CD4-positive, alpha-beta T cell treated with Interleukin-6 at 100 ng/mL for 8 hours (primary cell): ENCODE measurements at places on chromosomes 7 and 10.
A peak's percentile ranks its signal among the peaks of the same experiment; 100 is the strongest.

DNA sequence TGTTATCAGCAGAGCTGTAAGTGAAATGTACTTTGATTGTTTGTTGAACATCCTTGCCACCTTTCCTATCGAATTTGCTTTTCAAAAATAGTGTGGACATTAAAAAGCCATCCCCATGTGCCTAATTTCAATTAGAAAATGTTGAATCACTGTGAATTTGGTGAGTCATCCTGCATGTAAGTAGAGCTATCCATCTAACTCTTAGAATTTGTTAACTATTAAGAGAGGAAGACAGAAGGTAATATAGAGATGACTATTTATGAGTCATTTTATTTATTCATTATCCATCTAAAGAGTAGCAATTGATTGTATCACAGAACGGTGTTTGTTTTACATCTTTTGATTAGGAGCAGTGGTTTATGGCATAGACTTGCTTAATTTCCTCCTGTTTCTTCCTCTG is 154.7 kb downstream of the MGMT start:
- no peak for DNase-seq

DNA sequence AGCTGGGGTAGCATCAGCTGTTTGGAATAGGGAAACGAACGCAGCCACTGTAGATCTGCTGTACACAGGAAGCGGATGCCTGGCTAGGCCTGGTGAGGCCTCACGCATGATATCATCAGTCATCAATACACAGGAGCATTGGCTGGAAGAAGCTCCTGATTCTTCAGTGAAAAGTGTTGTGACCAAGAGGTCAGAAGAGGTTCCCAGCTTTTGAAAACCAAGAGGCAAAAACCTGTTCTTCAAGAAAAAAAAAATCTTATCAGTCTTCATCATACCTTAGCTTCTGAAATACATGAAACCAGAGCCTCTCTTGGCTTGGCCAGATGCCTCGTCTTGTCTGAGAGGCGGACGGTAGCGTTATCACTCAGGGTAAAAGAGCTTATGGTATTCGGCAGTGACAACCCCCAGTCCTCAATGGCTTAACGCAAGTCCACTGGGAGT is 139.3 kb upstream of the TCF7L2 start:
- no peak for DNase-seq

DNA sequence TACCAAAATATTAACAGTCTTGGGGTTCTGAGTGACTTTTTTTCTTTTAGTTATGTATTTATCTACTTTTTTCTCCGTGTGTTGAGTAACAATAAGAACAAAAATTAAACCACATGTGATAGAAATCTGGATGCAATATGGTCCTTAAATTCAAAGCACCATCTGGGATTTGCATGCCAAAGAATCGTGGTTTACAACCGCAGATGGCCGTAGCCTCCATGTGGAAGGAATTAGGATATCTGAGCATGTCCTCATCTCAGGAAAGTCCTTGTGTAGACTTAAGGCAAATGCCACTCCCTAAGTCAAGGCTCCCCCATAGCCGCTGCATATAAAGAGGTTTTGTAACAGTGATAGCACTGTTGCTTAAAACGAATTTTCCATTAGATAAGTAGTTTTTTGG is 304.0 kb downstream of the ZEB1 start:
- no peak for DNase-seq

DNA sequence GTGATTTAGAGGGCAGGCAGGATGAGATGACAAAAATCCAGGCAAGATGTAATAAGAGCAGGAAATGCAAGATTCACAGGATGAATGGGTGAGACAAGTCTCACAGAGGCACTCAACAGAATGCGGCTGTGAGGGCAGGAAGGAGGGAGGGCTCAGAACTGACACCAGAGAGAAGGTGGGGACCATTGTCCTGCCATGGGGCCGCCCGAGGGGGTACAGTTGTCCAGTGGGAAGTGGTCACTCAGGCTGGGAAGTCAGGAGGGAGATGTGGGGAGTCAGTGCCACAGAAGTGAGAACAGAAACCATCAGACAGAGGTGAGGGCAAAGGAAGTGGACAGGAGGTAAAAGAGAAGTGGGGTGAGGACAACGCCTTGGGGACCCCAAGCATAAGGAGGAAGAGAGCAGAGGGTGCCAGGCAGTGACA is 8.9 kb downstream of the HIP1 start:
- DNase-seq, result no peak

- peak; percentile 25 for DNase-seq
Observed at GRCh38 chr7:80312139-80312661, 177.6 kb downstream of the GNAI1 start.

DNA sequence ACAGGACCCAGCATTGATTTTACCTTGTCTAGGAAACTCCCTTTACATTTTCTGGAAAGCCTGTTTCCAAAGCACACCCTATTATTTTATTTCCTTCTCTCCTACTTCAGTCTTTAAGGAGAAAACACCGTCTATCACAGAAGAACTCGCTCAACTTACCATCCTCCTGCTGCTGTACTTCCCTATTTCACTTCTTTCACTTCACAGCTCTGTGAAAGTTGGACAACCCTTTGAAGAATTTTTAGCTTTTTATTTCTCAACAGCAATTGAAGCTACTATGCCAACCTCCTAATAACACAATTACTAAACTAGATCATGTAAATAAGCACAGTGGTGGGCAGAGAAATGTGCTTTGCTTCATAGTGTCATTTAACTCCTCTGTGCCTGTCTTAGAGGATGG is 166.5 kb downstream of the TFEC start:
- DNase-seq, result no peak

DNA sequence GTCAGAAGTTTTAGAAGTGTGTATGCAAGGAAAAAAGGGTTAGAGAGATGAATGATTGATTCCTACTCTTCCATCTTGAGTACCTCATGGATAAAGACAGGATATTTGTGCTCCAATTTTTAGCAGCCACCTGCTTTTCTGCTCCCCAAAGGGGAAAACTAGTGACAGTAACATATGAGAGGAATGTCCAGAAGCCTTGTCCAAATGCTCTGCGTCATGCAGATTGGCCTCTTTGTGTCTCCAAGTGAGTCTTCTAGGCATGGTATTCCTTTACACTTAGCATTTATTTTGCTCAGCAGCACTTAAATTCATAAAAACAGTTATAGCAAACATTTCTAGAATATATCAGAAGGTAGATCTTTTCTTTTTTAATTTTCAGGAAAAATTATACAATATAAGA is 306.8 kb downstream of the CNTNAP2 start:
- DNase-seq, result no peak

DNA sequence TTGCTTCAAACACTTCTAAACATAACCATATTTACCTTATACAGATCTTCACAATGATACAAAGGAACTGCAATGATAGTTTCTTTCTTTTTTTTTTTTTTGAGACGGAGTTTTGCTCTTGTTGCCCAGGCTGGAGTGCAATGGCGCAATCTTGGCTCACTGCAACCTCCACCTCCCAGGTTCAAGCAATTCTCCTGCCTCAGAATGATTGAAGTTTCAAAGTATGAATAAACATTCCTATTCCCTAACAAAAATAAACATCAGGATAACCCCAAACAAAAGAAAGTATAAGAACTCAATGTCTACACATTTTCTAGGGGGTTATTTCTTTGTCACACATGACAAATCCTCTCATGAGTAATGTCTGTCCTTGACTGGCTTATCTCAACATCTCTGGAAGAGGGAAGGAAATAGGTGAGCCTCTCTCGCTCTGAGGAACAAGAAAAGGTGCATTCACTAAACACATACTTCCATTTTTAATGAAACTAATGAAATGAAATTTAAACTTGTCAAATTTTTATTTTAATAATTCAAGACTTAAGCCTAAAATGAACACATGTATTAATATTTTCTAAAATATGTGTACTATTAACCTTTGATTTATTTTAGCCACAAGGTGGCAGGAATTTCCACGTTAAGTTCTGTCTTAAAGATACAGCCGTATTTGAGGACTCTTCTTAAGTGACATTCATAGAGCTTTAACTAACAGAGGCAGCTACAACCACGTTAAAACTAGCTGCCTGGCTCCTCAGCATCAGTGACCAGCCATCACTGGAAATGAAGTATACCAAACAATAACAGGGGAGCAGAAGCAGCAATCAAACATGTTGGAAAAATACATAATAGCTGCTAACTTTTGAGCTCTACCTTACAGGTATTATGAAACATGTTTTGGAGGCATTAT is 58.3 kb downstream of the MALSU1 start:
- DNase-seq, result no peak

DNA sequence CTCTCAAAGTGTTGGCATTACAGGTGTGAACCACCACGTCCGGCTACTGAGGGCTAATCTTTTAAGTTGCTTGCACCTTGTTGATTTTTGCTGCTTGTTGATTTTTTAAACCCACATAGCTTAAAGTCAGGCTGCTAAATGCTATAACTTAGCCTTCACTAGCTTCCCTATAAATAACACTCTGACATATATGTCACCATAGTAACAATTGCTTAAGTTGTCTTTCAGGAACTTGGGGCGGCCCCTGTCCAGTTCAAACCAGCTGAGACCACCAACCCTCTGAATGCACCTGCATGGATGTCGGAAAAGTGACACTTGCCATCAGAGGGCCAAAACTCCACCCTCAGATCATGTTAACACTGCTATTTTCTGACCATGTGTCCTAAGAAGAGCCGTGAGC is 47.3 kb downstream of the ST8SIA6 start:
- DNase-seq, result no peak

- DNase-seq, result no peak
Observed at GRCh38 chr7:152641384-152641783, 34.6 kb downstream of the XRCC2 start.
